Activated CD4-positive, alpha-beta T cell treated with anti-CD3 and anti-CD28 coated beads, Interleukin-2, amount 10 ng/mL, durations not matched to agents 24 days and 14 days (primary cell): ENCODE measurements at places on chromosomes 11 and 22.

- no peak for DNase-seq
Measured at GRCh38 chr11:1292644-1293618, 16.5 kb downstream of the TOLLIP start.

DNA sequence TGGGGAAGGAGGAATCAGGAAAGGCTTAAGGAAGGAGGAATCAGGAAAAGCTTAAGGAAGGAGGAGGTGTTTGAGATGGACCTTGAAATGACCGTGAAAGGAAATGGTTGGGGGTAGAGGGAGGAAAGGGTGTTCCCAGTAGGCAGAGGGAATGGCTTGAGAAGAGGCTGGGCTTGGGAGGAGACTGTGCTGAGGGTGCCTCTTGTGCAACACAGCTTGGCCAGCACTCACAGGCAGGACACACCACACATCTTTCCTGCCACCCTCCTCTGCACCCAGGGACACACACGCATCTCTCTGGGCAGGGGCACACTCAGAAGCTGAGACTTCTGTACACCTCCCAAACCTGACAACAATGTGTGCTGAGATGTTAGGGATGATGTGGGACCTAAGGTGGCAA, 151.4 kb downstream of the FBXO7 start:
- no peak for DNase-seq

DNA sequence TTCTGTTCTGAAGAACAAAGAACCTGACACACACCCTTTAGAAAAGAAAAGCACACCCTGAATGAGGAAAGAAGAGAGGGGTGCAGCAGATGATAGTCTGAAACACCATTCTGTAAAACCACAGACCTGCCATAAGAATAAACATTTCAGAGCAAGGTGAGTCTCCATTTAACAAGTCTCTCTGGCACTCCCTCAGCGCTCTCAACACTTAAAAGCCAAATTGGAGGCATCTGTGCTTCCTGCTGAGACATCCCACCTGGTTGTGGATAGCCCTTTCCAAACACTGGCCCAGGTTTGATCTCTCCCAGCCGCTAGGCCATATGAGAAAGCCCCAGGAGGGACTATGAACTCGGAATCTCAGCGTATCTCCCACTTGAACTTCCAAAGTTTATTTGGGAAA, 36.3 kb downstream of the ETS1 start:
- DNase-seq = no peak

GRCh38 chr11:3161309-3161708, 3.8 kb downstream of the OSBPL5 start:
- DNase-seq = no peak

GRCh38 chr22:46966846-46967245, 204.4 kb downstream of the TBC1D22A start:
- no peak for DNase-seq

DNA sequence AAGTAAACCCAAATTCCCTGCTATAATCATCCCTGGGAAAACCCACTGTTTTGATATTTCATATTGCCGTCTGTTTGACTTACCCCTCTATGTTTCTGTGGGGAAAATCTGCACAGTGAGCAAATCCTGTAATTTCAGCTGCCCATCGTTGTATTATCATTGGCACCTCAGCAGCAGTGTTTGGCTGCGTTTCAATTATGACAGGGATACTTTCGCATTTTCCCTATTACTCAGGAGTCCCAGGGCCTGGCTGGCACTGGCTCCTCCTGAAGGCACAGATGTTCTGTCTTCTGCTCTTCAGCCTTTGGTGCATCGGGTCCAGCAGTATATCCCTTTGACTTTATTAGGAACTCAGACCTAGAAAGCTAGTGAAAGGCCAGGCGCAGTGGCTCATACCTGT, 12.2 kb upstream of the MMP12 start:
- DNase-seq = no peak
